Islet precursor cell (in vitro differentiated cells): ENCODE measurements at places on chromosomes 16 and 17.
A peak's percentile ranks its signal among the peaks of the same experiment; 100 is the strongest.

DNA sequence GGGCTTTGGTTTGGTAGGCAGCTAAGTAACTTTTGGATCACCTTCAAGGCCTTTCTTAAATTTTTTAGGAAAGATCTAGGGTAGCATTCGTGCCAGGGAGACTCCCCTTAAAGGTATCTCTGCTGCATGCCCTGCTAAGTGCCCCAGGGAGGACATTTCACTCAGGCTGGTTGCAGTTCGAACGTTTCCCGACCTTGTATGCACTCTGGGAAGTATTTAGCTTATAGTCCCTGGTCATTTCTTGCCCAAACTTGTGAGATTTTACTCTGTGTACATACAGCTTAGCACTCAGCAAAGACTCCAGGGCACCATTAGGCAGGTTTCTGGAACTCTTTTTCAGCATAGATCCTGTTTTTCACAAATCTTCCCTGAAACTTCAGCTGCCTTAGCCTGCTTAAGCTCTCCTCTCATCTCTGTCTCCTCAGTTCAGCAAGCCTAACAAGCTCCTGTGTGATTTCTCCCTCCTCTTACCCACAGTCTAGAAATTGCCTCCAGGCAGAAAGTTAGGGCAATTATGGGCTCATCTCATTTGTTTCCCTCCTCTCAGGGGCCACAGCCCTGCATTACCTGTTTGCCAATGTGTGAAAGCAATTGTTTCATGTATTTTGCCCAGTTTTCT is 84.6 kb downstream of the MRTFB start:
- peak; percentile 70 for DNase-seq

GRCh38 chr17:39551879-39552278 is 55.8 kb downstream of the NEUROD2 start:
- DNase-seq: peak; percentile 55

DNA sequence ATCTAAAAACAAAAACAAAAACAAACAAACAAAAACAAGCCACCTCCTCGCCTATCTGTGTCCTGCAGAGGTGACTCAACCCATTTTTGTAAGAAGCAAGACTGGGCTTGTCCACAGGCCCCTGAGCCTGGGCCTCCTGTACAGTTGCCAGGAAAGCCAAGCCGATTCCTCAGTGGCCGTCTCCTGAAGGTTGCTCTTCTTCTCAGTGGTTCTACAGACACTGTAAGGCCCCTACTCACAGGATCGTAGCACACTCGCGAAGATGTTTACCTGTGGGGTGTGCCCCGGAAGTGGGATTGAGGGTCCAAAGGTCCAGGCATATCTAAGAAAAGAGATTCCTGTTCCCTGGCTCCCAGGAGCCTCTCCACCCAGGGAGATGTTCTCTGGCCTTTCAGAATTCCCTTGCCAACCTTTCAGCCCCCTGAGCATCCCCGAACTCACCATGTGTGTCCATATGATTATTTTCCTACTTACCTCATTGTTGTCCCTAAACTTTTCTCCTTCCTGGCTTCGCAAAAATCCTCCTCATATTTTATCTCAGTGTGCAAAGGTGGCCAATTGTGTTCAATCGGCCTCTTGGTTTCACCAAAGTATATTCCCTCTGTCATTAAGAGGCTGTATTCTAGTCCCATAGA is 7.5 kb upstream of the CES3 start:
- no peak for DNase-seq

GRCh38 chr17:69451416-69452394 is 37.2 kb downstream of the MAP2K6 start:
- DNase-seq: peak; percentile 67

GRCh38 chr17:73654241-73654640 is 10.0 kb upstream of the SDK2 start:
- peak; percentile 32 for DNase-seq

DNA sequence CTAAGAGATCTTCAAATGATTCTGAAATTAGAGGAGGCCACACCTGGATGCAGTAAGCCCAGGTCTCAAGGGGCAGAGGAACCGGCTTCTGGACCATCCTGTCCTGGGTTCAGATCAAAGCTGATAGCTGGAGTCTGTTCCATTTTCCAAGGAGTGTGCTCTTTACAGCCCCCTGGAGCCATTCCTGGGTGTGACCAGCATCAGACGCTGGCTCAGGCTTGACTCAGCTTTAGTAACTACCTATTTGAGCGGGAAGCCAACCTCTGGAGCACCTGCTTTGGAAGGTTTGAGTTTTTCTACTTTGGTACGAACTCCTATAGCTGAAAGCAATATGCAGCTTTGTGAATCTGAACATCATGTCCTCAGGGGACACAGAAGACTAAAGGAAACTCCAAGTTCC is 12.9 kb upstream of the BBS2 start:
- peak; percentile 64 for DNase-seq

DNA sequence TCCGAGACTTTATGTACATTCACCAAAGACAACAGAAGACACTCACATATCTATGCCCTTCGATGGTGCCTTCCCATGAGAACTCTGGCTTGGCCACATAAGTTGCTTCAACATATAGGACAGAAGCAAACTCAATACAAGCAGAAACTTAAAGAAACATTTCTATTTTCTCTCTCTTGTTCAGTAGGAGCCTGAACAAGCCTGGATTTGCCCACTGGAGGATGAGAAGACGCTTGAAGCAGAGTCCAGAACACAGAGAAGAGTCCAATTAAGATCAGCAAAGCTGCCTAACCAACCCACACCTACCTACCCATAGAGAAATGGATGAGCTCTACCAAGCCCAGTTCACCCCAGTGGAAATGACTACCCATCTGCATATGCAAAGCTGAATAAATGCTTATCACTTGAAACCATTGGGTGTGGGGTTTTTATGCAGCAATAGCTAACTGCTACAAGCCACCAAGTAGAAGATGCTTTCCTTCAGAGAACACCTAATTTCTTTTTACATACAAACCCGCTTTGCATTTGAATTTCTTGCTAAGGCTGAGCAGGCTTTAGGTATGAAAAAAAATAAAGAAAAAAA is 337.9 kb upstream of the DYNLRB2 start:
- DNase-seq: no peak

DNA sequence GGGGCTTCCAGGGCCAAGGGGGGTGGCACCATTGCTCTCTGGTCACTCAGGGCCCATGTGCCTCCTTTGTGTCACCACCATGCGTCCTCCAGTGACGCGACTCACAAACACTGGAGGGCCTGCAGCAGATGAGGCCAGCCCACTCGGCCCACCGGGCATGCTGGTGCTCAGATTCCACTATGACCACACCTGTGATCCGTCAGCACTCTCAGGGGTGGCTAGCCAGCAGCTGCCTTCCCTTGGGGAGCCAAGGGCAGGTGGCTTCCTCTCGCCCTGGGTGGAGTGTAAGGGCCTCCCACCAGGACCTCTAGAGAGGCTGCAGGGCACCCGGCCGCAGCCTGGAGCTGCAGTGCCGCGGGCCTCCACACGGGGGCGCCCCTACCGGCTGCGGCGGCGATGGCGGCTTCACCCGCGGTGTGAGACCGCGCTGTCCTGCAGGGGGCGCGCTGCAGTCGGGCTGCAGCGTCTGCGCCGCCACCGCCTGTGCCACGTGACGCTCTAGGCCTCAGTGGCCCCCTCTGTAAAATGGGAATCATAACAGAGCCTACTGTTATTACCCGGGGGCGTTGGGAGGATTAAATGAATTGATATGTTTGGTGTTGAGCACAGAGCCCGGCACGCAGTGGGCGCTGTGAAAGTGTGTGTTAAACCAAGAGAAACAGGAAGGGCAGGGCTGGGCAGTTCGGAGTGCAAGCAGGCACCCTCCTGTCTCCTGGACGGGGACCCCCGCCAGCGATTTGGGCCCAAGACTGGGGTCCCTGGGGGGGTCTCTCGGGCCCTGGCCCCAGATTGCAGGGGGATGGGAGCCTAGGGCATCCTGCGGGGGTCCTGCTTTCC is 192.4 kb upstream of the GSE1 start:
- DNase-seq: peak; percentile 76

DNA sequence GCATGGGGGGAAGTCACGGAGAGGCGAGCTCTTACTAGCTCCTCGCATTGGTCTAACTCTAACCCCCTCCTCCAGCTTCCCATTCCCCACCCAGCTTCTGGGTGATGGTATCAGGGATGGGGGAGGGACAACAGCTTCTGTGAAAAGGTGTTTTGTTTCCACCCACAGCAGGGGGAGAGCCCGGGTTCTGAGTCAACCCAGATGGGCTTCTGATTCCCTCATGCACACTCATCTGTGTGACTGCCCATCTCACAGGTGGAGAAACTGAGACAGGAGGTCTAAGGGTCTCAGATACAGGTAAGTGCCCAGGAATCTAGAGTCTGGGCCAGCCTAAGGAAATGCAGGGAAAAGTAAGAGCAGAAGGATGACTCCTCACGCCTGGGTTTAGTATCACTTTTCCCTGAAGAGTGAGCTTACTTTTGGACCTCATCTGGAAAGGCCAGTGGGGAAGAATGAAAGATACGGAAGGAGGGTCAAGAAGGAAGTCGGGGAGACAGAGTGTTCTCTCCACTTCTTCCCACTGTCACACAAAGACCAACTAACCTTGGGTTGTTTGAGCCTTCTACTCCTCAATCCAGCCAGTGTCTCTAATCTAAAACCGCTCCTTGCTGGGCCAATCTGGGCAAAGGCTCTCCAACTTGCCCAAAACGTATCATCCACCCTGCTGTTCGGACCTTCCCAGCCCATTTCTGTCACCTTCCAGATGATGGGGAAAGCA is 3.1 kb upstream of the TLCD2 start:
- DNase-seq: no peak

DNA sequence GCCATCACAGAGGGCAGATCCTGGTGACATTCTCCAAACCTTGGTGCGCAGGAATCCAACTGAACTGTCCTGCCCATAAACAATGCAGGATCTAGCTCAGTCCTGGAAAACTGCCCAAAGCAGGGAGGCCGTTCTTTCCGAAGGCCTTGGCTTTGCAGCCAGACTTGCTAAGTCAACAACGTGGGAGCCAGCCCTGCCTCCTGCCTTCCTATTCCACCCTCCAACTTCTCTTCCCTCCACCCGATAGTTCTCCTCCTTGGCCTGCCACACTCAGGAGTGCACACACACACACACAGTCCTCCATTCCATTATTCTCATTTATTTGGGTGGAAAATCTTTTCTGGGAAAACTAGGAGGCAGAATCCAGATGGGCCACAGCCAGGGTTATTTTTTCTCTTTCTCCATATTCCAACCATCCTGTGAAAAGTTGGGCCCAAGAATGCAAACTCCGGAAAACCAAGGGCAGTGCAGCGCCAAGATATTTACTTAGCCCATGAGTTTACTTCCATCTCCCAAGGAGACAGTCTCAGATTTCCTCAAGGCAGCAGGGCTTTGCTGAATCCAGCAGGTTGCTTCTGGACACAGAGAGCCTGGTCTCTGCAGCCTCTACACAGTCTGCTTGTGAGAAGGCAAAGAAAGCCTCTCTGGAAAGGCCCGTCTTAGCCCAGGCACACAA is 15.8 kb downstream of the COPRS start:
- DNase-seq: no peak

DNA sequence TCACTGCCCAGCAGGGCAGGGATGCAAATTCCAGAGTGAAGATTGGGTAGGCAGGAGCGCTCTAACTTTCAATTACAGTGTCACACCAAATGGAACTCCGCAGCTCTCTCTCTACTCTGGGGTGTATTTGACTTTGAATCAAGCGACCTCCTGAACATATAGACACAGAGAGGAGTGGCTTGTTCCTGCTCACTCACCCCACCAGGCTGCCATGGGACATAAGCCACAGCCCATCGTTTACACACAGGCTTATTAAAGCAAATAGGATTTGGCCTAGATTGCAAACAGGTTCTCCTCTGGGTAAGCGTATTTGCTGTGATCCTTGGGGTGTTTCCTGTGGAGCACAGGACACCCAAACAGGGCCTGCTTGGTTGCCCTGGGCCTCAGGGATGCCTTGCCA is 281.6 kb upstream of the CCL2 start:
- peak; percentile 45 for DNase-seq

DNA sequence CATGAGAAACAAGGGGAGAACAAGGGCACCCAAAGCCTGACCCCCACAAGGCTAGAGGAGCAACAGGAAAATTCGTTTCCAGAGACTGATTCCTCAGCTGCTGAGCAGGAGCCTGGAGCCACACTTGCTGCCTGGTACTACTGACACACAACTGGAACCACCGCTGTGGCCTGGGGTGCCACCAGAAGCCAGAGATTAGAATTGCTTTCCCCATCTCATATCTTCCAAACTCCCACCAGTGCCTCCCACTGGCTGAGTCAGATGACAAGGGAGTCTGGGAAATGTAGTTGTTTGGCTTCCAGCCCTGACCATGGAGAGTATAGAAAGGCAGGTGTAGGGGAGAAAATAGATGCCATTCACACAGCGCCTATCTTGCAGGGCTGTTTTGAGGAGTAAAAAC is 4.1 kb upstream of the TMEM11 start:
- DNase-seq: no peak

DNA sequence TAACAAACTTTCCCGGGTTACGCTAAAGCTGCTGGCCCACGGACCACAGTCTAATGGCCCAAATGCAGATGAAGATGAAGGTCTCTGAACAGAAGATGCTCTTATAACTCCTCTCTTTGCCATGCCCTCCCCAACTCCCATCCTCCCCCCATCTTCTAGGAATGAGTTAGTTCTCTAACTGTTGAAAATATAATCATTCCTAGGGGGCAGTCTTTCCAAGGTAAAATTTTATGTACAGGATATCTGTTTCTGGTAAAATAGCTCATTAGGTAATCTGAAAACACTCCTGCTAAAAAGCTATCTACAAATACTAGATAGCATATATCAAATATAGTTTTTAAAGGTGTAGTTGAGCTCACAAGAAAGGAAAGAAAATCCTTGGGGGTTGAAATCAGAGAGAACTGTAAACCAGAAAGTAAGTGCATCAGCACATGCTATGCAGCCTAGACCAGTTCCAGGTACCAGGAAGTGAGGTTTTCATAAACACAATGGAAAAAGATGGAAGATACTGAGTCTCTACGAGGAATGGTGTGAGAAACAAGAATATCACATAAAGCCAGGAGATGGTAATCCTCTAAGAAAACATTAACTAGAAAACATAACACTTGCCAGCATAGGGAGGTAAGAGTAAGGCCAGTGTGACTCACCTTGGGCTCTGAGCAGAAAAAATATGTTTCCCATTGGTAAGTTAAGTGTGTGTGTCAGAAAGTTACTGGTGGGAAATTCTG is 38.1 kb downstream of the CMC2 start:
- DNase-seq: no peak

DNA sequence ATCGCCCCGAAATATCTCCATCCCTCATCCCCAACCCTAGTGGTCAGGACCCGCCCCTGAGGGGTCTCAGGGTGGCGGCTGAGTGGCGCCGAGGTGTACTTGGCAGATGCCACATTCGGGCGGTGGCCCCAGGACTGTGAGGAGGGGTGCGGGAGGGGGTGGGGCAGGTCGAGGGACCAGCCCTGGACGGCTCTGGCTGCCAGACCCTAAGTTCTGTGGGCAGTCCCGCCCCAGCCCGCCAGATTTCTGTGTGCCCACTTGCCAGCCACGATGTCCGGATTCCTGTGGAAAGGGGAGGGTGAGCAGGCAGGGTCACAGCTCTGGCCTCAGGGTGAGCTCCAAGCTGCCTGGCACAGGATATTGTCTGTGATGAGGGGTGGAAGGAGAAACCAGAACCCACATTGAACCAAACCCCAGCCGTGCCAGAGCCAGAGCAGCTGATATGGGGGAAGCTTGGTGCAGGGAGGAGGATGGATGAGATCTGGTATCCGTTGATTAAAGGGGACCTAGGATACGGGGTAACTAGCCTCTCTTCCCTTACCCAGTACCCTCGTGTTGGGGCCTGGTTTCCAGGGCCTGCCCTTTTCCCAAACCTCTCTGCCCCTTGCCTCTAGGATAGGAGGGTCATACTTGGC is 1.1 kb upstream of the CHAD start:
- peak; percentile 51 for DNase-seq

GRCh38 chr17:62681061-62681938 is 53.8 kb downstream of the MRC2 start:
- no peak for DNase-seq
